Activated naive CD8-positive, alpha-beta T cell treated with anti-CD3 and anti-CD28 coated beads for 36 hours (primary cell): ENCODE measurements at places on chromosomes 12 and 14. TPM values are rescaled to one million over a fixed set of nuclear protein-coding genes. Genes with fewer than 3 reads are reported as not detected.

DNA sequence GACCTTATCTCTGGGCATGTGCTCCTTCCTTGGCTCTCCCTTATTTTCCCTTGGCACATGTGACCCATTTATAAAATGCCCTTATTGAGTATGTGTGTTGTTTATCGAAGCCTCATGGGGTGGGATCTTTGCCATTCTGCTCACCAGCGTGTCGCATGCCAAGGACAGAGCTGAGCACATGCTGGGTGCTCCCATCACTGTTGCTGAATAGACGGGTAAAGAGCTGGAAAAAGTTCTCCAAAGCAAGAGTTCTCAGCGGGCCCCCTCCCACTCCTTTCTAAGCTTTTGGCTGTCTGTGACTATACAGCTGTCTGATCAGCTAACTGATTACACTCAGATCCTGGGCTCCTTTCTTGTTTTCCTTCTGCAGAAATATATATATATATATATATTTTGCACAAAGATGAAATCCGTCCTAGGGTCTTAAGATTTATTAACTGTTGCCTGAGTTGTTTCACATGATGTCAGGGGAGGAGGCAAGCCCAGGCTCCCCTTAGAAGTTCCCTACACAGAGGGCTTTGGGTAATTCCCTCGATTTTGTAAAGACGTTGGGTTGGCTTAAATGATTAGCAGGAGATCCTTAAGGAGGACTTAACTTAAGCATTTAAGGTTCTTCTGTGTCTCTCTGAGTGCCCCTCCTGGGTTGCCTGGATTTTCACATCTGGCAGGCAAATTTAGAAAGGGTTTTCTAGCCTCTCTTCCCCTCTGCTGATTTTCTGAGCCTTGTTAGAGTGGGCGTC, 71.6 kb downstream of the TMEM132C start:
- no peak overlapping the region for H3K27ac ChIP-seq
- H3K36me3 ChIP-seq: no peaks in the 10 kb centered on the region
- no peak for DNase-seq
- H3K4me3 ChIP-seq: no peak overlapping the region
- no peaks in the 10 kb centered on the region for H3K4me1 ChIP-seq
- H3K27me3 ChIP-seq: peaks cover 18% of the 10 kb centered on the region

DNA sequence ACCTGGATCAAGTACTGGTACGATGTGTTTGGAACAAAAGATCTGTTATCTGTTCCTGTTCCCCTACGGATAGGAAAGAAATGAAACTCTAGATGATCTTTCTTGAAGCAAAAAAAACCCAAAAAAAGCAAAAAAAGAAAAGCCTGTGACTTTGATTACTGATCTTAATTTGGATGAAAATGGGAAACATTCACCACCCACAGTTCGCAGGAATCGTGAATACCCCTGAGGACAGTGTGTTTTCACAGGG, 138.7 kb upstream of the LMNTD1 start:
- H3K36me3 ChIP-seq: no peaks in the 10 kb centered on the region
- no peak overlapping the region for H3K27ac ChIP-seq
- no peaks in the 10 kb centered on the region for H3K4me1 ChIP-seq
- no peak overlapping the region for H3K4me3 ChIP-seq
- no peak for DNase-seq
- no peaks in the 10 kb centered on the region for H3K27me3 ChIP-seq

DNA sequence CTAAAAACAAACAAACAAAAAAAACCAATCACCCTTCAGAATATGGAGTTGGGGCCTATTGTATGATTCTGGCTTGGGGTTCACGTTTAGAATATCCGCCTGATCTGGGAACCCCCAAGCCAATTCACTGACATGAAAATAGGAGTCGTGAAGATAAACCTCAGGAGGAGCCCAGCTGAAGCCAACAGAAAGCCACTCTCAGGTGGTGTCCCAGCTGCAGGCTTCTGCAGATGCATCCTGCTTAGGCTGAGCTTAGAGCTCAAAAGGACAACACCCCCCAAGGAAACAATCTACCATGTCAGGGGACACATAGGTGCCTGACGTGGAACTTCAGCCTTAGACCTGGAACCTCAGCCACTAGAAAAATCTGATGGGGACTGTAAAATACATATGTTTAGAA, 51.9 kb downstream of the SYNE3 start:
- DNase-seq: no peak
- H3K27me3 ChIP-seq: no peaks in the 10 kb centered on the region
- peak overlapping the region; percentile 60 for H3K27ac ChIP-seq
- no peak overlapping the region for H3K4me3 ChIP-seq
- H3K36me3 ChIP-seq: peaks cover 54% of the 10 kb centered on the region

DNA sequence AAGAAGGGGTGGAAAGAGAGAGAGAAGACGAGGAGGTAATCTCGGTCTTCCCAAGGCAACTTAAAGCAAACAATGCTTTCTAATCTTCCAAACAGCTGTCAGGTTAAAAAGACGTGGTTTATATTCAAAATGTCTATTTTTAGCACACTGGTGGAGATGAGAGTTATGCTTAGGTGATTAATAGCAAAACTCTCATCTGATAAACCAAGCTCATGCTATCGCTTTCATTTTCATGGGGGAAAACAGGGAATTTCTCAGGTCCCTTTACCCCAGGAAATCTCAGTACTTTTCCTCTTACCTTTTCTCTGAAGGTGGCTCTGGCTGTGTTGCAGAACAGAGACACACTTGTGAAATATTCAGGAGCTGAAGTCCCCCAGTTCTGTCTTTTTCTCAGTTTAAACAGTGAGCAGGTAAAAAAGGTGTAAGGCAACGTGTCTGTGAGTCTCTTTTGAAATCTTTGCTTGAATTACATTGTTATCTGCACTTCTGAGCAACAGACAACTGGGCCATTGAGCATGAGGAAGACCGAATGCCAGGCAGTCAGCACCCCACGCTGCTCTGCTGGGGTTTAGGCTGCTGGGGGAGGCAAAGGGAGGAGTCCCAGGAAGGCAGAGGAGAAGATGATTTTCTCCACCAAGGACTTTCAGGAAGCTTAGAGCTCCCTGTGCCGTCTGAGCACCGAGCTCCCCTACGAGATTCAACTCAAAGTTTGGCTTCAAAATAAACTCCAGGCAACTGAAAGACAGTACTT, 759.3 kb downstream of the BCL11B start:
- DNase-seq: no peak
- no peaks in the 10 kb centered on the region for H3K27me3 ChIP-seq
- H3K27ac ChIP-seq: peak overlapping the region; percentile 17
- H3K4me1 ChIP-seq: peaks cover 31% of the 10 kb centered on the region
- peaks cover 7% of the 10 kb centered on the region for H3K36me3 ChIP-seq

DNA sequence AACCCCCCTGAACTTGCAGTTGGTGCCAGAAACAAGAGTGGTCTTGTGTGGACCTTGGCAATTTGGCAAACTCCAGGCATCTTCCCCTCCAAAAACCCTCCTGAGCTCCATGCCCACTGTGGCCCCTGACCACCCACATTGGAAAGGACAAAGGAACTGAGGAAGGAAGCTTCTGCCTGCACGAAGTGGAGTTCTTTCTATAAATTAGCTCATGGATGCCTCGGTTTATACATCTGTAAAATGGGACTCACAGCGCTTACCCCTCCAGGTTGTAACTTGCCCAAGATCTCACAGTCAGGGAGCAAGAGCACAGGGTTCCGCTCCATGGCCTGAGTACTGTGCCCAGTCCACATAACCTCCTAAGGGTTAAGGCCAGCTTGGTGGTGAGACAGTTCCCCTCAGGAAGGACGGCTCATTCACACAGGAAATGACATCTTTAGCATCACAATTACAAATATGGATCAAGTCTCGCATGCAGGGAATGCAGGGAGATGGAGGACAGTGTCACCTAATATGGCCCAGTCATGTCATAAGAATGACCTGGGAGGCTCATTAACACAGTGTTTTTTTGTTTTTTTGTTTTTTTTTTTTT, 66.6 kb downstream of the CLMN start:
- peaks cover 8% of the 10 kb centered on the region for H3K27me3 ChIP-seq
- H3K4me1 ChIP-seq: peaks cover 4% of the 10 kb centered on the region
- DNase-seq: no peak
- no peaks in the 10 kb centered on the region for H3K36me3 ChIP-seq
- H3K4me3 ChIP-seq: no peak overlapping the region

- H3K27me3 ChIP-seq: peaks cover 10% of the 10 kb centered on the region
- no peaks in the 10 kb centered on the region for H3K36me3 ChIP-seq
- H3K4me3 ChIP-seq: no peak overlapping the region
- no peak overlapping the region for H3K27ac ChIP-seq
Observed at GRCh38 chr12:98838231-98838647, 193.1 kb downstream of the APAF1 start.

DNA sequence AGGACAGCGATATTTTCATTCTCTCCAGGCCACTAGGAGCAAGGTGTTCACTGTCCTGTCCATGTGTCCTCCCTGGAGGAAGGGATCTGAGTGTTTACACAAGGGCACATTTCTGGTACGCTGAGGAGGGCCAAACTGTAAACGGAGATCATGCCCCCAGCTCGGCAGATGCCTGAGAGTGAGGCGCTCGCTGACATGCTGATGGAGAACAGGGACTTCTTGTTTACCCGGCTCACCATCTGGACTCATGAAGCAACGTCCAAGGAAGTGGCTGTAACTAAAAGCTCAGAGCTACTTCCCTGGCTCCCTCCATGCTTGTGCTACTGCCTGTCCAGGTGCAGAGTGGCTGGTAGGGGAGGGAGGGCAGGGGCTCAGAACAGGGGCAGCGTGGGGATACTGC, 43.4 kb upstream of the KCNA1 start:
- no peaks in the 10 kb centered on the region for H3K36me3 ChIP-seq
- DNase-seq: no peak
- H3K27ac ChIP-seq: no peak overlapping the region
- H3K27me3 ChIP-seq: peaks cover 8% of the 10 kb centered on the region

- DNase-seq: no peak
- H3K4me1 ChIP-seq: no peaks in the 10 kb centered on the region
- no peaks in the 10 kb centered on the region for H3K36me3 ChIP-seq
- H3K27me3 ChIP-seq: no peaks in the 10 kb centered on the region
- no peak overlapping the region for H3K4me3 ChIP-seq
- no peak overlapping the region for H3K27ac ChIP-seq
Observed at GRCh38 chr14:33332497-33332896, 393.8 kb downstream of the NPAS3 start.

- H3K4me3 ChIP-seq: no peak overlapping the region
- no peak for DNase-seq
- H3K27ac ChIP-seq: no peak overlapping the region
- no peaks in the 10 kb centered on the region for H3K27me3 ChIP-seq
Observed at GRCh38 chr12:85156569-85156968, 120.4 kb downstream of the LRRIQ1 start.

DNA sequence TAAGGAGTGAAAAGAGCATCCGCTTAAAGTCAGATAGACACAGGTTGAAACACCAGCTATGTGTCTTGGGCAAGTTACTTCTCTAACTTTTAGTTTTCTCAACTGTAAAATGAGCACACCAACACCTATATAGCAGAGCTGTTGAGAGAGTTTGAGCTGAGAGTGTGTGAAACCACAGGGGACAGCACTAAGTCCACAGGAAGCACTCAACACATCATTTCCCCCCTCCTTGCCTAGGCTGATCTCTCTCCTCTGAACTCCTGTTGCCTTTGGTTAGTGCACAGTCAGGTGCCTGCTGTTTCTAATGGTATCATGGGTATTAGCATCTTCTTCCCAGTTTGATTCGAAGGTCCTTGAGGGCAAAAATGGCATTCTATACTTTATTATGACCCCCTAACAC, 176.7 kb downstream of the DPF3 start:
- H3K4me3 ChIP-seq: no peak overlapping the region
- H3K36me3 ChIP-seq: peaks cover 2% of the 10 kb centered on the region
- no peaks in the 10 kb centered on the region for H3K27me3 ChIP-seq
- H3K4me1 ChIP-seq: peaks cover 30% of the 10 kb centered on the region
- DNase-seq: no peak

- no peak overlapping the region for H3K4me3 ChIP-seq
- H3K27ac ChIP-seq: no peak overlapping the region
- no peaks in the 10 kb centered on the region for H3K4me1 ChIP-seq
- no peak for DNase-seq
- no peaks in the 10 kb centered on the region for H3K36me3 ChIP-seq
- H3K27me3 ChIP-seq: no peaks in the 10 kb centered on the region
Observed at GRCh38 chr12:3293446-3294161, 197.4 kb upstream of the PRMT8 start.

DNA sequence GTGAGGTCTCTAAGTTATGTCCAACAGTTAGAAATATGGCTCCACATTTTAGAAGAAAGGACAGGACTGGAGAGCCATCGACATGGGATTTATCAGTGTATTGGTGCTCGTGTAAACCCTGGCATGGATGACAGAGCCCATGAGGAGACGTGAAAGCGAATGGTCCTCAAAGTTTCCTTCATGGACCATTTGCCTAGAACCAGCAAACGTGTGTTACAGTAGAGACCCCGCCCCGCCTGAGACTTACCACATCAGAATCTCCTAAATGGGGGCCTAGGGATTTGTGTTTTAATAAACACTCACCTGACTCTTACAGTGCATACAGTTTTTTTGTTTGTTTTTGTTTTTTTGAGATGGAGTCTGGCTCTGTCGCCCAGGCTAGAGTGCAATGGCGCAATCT, 12.2 kb downstream of the EVL start:
- peak overlapping the region; percentile 76 for H3K4me3 ChIP-seq
- H3K27me3 ChIP-seq: no peaks in the 10 kb centered on the region
- H3K36me3 ChIP-seq: peaks cover 67% of the 10 kb centered on the region
- no peak for DNase-seq
- H3K27ac ChIP-seq: peak overlapping the region; percentile 94
- H3K4me1 ChIP-seq: peaks cover 93% of the 10 kb centered on the region

DNA sequence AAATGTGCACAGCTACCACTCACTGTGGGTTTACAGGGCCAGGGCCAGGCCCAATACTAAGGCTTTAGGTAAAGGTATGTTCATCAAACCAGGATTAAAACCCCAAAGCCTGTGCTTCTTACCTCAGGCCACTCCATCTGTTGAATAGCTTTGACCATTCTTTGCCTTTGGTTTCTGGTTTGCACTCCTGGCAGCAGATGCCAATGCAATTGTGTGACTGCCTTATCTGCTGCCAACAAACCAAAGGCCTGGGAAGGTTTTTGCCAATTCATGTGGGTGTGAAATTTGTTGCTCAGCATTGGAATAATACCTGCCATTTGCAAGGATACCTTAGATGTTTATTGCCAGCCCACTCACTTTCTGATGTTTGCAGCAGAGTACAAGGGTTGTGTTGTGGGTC, 221.6 kb downstream of the C12orf75 start:
- no peaks in the 10 kb centered on the region for H3K36me3 ChIP-seq
- H3K27ac ChIP-seq: no peak overlapping the region
- H3K4me3 ChIP-seq: no peak overlapping the region
- H3K4me1 ChIP-seq: no peaks in the 10 kb centered on the region
- H3K27me3 ChIP-seq: no peaks in the 10 kb centered on the region
- no peak for DNase-seq

- DNase-seq: no peak
- peaks cover 11% of the 10 kb centered on the region for H3K36me3 ChIP-seq
- no peak overlapping the region for H3K4me3 ChIP-seq
- H3K27me3 ChIP-seq: peaks cover 9% of the 10 kb centered on the region
- H3K4me1 ChIP-seq: peaks cover 26% of the 10 kb centered on the region
- no peak overlapping the region for H3K27ac ChIP-seq
Observed at GRCh38 chr12:110354172-110354780, 49.2 kb downstream of the ANAPC7 start.

GRCh38 chr12:97493731-97494130, 31.1 kb downstream of the RMST start:
- no peaks in the 10 kb centered on the region for H3K27me3 ChIP-seq
- H3K4me1 ChIP-seq: no peaks in the 10 kb centered on the region
- H3K4me3 ChIP-seq: no peak overlapping the region
- DNase-seq: no peak
- H3K27ac ChIP-seq: no peak overlapping the region

The RNASE9 gene
- not detected for total RNA-seq

The MSI1 gene
- 0.60 TPM for total RNA-seq

The SLC35E3 gene
- total RNA-seq: 8.7 TPM

The TROAP gene
- total RNA-seq: 59.7 TPM

The STXBP6 gene
- not detected for total RNA-seq

The VPS33A gene
- total RNA-seq: 34.5 TPM

The ALDH1L2 gene
- total RNA-seq: 4.8 TPM

The HOXC12 gene
- not detected for total RNA-seq

The CD9 gene
- total RNA-seq: 18.1 TPM
